Osteocyte (in vitro differentiated cells): ENCODE measurements at places on chromosomes 3 and 15.

DNA sequence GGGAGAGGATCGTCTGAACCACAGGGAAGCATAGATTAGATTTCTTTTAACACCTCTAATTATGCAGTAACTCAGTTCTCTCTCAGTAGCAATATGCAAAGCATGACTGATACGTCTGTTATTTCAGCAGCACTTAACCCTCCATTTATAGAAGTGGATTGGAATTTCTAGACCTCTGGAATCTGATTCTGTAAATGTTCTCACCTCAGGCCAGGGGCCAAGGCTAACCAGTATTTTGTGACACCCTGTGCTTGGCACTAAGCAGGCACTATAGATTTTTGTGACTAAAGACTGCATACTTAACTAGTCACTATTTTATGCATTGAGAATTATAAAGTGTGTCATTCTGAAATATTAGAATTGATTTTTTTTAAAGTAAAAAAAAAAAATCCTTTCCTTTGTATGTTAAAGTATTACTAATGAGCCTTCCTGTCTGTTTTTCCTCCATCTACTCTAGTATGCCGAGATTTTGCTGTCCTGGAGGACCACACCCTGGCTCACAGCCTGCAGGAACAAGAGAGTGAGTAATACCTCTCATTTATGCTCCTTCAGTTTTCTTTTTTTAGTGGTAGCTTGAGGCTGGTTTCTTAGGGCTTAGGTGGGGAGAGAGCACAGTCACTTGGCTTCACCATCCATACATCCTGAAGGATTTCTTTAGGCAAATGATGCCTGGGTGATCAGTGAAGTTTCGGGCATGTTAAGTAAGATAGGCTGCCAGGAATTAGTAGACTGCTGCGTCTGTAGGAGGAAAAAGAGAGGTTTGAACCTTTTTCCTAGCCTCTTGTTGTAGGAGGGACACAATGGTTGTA, 26.5 kb upstream of the UTS2B start:
- no peak for DNase-seq

- no peak for DNase-seq
Observed at GRCh38 chr15:80432345-80432702, 28.1 kb downstream of the ARNT2 start.

GRCh38 chr15:101133751-101134261, 118.0 kb downstream of the CHSY1 start:
- no peak for DNase-seq

DNA sequence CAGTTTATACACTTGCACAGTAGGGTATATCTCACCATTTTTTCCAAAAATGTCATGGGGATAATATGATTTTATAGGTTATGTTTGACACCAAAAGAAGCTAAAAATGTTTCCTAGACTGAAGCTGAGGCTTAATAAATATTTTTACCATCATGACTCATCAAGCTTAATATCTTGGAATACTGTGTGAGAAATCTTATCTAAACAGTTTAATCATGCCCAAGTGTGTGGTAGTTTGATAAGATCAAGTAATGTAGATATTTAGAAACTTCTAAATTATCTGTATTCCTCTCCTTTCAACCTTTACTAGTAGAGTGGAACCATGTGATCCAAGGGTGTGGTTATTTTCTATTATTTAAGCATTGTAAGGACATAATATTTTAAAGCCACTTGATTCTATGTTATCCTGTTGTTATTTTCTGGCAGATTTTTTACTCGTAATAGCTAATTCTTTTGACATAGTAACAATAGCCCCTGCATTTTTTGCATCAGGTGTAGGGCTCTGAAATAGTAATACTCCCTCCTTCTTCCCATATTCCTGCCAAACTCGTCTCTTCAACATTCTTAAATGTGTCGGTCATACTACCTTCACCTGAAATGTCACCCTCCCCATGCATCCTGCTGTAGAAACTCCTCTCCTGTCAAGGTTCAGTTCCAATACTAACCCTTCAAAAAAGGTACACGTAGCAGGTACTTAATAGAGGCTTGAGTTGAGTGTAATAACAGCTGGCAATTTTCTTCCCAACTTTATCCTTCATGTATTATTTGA, 729.6 kb downstream of the NLGN1 start:
- no peak for DNase-seq

DNA sequence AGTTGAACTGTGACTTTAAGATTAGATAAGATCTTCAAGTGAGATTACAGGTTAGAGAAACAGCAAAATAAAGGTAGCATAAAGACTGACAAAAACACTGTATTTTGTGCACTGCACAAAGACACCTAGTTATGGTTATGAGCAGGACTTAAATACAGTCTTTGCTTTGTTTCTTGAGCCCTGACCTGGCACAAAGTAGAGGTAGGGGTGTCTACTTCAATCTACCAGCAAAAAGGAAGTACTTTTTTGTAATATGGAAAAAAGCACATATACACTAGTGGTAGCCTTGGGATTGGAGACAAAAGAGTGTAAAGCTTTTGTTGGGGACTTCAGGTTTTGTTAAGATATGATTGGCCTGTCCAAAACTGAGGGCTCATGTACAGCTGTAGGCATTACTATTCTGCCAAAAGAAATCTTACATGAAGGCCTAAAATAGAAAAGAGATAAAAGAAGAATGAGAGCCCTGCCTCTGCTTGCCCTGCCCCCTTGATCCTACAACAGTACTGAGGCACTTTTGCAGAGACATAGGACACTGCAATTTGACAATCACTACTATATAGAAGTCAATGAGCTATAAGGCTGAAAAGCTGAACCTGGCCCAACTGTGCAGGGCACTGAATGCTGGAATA, 194.3 kb downstream of the CBLB start:
- DNase-seq, result no peak

DNA sequence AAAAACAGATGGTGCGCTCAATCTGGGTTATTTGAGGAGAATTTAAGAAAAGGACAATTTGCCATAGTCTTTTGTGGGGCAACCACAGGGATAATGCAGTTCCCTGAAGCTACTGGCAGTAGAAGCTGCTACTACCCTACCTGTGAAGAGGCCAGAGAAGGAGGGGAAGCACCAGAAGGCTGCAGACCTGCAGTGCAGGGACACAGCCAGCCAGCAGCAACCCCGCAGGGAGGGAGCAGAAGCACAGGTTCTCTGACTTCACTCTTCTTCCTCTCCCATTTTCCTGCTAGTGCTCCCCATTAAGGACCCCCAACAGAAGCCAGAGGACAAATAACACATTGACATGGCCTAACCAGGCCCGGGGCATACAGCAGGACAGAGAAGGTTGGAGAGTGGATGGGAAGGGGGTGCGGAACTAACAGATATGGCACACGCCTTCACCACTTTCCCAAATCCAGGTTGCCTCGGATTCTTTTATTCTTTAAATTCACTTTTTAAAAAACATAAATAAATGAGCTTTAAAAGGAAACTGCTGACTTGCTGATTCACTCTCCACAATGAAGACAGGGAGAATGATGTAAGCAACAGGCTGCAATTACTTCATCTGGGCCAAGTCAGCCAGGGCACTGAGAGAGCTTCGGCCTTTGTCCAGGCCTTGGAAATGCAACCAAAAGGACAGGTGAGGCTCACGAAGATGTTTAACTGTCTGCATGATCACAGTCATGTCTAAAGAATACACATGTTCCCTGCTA, 30.1 kb downstream of the POPDC2 start:
- DNase-seq, result peak; percentile 40

GRCh38 chr3:7977245-7978086, 524.2 kb upstream of the LMCD1 start:
- DNase-seq, result no peak

DNA sequence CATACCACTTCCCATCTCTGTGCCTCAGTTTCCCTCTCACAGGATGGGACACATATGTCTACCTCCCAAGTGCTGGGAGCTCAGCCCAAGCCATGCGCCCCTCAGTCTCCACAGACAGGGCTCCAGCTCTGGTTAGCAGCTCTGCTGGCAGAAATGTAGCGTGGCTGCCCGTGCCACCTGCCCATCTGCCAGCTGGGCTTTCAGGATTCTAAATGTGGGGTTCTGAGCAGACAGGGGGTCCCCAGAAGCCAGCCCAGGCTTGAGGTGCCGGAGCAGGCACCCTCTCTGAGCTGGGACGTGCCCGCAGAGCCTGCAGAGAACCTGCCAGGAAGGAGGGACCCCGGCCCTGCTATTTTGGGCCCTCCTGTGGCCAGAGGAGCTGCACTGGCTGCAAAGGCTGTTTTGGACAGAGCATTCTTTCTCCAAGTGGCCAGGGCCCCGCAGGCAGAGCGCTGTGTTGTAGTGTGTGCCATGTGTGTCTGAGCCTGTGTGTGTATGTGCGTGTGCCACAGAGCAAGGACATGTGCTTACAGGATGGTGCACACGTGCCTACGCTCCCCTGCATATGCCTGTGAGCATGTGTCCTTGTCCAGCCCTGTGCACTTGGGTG, 31.7 kb downstream of the PSTPIP1 start:
- peak; percentile 81 for DNase-seq

- DNase-seq, result no peak
Observed at GRCh38 chr3:4438296-4438695, 28.8 kb downstream of the SUMF1 start.

GRCh38 chr3:194879126-194879877, 193.6 kb downstream of the FAM43A start:
- DNase-seq, result peak; percentile 19

GRCh38 chr15:83854950-83855707, 201.2 kb downstream of the ADAMTSL3 start:
- no peak for DNase-seq

DNA sequence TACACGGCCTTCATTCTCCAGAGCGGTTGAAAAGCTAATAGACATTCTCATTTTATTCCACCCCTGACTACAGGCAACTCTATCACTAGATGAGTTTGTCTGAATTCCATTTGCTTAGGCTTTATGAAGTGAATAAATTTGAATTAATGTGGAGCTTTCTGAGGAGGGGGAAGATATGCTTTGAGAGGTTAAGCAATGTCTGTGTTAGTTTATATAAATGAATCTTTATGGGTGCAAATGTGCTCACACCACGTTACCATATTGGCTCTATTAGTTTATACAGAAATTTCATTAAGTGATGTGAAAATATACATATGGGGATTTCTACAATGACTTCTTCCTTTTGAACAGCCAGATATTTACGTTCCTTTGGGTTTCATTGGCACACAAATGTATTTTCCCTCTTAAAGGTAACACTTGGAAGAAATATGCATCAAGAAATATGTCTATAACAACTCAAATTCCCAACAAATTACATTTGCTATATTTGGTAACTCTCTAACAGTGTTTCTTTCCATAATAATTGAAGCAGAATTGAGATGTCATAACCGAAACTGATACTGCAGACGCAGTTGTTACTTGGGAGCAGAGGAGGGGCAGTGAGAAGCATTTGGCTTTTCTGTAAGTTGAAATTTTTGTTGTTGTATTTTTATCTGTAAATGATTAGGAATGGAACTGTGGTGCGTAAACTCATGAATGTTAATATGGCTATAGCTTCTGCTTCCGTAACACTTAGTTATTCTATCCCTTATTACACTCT, 359.4 kb downstream of the CACNA2D3 start:
- no peak for DNase-seq
